Large intestine (tissue), 12 donors: ENCODE measurements at places on chromosomes 7 and 10. TPM values are rescaled to one million over a fixed set of nuclear protein-coding genes. Genes with fewer than 3 reads are reported as not detected.

The PTF1A gene
- not detected for polyA plus RNA-seq

The FERD3L gene
- polyA plus RNA-seq = not detected

The TSPAN33 gene
- 9.6 TPM for polyA plus RNA-seq

GRCh38 chr10:47442351-47442750 is 41.6 kb downstream of the ANXA8 start:
- no peak for DNase-seq

GRCh38 chr7:1768832-1769231 is 98.8 kb downstream of the ELFN1 start:
- no peak for DNase-seq

- no peak for DNase-seq
Observed at GRCh38 chr7:49781996-49782395, 8.6 kb downstream of the VWC2 start.

GRCh38 chr7:131945313-131945911 is 389.0 kb upstream of the PODXL start:
- peak; percentile 33 for DNase-seq
